ENCODE measurements at places on chromosomes 6 and 20.
A peak's percentile ranks its signal among the peaks of the same experiment; 100 is the strongest.

DNA sequence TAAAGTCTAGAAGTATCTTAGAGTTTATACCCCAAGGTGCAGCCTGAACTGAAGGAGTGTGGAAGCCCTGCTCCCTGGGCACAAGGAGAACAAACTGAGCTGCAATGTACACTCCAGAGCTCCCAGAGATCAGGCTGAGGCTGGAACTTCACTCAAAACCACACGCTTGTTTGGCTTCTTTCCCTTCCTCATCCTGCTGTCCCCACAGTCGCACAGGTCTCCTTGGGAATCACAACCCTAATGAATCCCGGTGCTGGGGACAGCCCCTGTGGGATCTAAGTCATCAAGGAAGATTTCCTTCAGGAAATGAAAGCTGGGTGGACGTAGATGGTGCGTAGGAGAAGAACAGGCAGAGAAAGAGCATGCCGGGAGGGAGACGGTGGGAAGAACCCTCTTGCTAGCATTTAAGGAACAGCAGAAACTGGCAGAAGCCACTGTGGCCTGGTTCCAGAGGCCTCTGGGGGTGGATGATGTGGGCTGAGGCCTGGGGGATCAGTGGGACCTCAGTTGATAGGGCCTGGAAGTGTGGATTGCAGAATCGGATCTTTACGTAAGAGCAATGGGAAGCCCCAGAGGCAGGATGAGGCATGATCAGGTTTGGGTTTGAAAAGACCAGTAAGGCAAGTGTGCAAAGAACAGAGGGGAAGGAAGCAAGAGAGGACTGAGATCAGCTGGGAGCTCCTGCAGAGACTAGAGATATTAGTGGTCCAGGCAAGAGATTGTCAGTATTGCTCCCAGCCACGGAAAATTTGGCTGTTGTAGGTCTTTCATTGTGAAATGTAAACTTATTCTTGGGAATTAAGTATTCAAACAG lies 21.4 kb downstream of the CYP24A1 start:
- DNase-seq = no peak

DNA sequence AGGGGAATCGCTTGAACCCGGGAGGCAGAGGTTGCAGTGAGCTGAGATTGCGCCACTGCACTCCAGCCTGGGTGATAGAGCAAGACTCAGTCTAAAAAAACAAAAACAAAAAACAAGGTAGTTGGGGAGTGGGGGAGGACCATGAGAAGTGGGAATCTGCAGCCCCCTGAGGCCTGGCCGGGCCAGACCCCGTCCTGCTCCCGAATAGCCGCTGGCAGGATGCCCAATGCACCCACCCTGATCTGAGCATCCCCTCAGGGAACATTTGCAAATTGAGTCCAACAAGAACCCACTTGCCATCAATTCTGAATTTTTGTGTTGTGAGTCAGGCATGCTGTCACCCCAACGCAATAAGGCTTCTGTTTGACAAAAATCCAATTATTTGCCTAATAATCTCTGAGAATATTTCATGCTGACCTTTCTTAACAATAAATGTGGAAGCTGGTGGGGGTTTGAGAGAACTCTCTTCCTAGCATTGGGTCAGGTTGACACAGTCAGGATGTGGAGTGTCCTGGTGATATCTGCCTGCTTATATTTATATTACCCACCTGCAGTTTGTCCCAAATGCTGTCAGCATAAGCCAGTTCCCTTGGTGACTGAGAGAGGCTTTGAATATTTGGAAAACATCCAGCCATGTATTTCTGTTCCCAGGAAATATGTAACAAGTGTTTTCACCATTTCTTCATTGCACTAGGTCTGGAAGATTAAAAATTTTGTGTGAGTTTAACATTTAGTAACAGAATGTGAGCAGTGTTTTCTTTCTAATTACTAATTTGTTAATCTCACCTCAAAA lies 28.4 kb upstream of the FRMD1 start:
- DNase-seq = no peak

GRCh38 chr6:160238761-160239751 lies 19.6 kb downstream of the SLC22A2 start:
- no peak for DNase-seq

GRCh38 chr6:80005406-80005805 lies 957 bp downstream of the TTK start:
- DNase-seq = no peak

DNA sequence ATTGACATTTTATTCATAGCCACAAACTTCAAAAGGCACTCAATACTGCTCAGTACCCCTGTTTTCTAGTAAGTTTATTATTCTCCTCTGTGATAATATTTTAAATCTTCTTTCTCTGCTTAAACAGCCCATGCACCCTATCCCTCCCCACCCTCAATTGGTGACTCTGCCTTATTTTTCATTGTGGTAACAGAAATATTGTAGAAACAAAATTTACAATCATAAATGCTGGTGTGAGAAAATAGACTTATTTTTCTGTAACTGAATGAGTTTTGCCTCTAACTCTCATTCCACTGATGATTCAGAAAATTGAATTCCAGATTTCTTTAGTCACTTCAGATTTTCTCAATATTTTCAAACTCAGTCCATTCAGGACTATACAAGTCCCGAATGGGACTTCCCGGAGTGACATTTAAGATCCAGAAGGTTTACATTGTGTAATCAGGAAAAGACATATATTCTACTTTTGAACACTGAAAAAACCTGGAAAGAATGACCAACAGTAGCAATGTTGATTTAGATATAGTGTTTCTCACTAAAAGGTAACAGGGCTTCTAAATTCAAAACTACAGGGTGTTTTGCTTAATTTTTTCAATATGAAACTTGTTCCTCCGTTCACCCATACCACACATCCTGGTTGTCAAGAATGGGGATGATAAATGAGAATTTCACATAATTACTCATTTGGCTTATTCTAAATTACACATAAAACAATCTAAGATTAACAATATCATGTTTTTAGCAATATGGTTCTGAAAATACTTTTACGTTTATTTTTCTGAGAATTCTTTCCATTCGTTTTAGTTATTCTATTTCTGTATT lies 34.8 kb upstream of the UST start:
- DNase-seq = no peak

DNA sequence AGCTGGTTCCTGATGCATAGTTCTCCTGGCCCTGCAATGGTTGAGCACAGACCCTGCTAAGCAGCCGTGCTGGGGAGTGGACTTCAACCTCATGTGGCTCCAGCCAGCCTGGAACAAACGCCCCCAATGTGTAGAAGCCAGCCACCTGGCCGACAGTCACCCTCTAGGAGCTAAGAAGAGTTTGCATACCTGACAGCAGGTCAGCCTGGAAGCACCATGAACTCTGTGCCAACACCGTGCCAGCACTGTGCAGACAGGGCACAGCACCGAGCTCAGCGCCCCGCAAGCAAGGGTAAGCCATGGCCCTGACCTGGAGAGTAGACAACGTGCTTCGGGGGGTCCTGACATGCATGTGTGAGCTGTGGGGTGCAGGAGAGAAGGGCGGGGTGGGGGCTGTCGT lies 356.3 kb downstream of the ZFAND3 start:
- no peak for DNase-seq

- no peak for DNase-seq
Observed at GRCh38 chr6:16706911-16707783, 54.1 kb downstream of the ATXN1 start.

- DNase-seq = no peak
Observed at GRCh38 chr6:125302840-125303511, 1.2 kb upstream of the HDDC2 start.

DNA sequence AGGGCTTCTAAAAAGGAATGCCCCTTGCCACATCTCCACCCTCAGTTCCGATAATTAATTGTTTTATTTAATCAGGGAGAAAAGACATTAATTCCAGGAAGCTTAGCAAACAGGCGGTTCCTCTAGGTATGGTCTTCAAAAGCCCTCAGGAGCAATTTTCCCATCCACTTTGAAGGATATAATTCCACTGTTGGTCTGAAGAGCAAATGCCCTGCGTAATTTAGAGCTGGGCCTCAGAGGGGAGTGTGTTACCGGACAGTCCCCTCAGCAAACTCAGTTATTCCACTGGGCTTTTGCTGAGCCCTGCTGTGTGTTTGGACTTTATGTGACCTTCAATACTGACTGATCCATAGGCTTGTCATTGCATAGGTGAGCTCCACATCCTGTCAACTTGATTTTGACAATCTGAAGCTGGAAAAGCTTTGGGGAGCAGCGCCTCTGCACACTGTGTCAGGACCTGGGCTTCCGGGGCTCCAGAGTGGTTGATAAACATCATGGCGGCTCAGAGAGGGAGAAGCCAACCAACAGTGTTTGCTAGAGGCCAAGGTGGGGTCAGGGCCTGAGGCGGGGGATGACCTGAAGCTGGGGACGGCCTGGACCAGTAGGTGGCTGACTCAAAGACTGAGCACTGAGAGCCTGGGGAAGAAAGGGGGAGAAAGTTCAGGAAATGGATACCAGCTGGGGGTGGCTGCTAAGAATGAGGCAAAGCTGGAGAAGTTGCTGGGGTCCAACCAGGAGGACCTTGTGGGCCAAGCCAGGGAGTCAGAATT lies 43.5 kb downstream of the PPP1R14C start:
- no peak for DNase-seq

DNA sequence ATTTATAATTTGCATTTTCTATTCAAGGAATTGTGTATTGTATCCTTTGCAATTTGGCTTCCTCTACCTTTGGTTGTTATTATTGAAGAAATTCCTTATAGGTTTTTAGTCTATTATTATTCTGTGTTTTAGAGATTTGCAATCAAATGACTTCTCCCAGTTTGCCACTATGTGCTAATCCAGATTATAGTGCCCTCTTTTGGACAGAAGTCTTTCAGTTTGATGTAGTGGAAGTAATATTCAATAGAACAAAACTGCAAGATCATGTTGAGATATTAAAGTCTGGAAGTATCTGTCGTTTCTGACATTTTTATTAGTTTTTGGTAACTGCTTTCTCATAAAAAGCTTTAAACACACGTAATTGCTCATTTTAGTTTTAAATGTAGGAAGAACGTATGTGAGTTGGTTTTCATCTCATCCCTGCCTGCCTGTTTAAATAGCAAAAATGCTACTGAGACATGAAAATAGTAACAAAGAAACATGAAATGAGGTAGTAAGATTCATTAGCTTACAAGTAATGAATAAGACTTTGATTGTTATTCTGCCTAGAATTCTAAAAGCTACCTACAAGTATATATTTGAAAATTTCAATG lies 72.8 kb downstream of the RTN4IP1 start:
- DNase-seq = peak; percentile 12

GRCh38 chr20:8532169-8532568 lies 400.1 kb downstream of the PLCB1 start:
- no peak for DNase-seq

DNA sequence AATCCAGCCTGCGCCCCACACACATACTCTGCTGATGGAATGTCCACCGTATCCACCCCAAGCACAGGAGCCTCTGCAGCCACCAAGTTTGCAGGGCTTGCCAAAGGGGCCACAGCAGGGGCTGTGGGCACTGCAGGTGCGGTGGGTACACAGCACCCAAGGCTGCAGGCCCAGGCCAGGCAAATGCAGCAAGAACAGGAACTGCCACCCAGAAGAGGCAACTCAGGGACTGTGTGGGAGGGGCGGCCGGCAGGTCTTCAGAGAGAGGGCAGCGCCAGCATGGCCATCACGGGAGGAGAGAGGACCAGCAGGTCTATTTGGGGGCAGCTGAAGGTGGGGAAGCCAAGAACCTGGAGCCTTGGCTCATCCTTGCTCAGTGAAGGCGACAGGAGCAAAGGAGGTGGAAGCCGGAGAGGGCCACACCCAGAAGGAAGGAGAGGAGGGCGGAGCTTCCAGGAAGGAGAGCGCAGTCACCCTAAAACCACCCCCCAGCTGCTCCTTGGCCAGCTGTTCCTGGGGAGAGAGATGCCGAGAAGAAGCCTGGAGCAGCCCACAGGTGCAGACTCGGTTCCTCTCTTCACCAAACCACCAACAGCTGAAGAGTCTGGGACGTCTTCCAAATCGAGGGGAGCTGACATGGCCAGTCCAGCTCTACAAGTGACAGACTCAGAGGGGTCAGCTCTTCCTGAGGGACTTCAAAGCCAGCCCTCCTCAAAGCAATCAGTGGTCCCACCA lies 265.1 kb upstream of the CDYL start:
- DNase-seq = no peak

GRCh38 chr6:170186006-170186935 lies 104.6 kb downstream of the DLL1 start:
- no peak for DNase-seq

DNA sequence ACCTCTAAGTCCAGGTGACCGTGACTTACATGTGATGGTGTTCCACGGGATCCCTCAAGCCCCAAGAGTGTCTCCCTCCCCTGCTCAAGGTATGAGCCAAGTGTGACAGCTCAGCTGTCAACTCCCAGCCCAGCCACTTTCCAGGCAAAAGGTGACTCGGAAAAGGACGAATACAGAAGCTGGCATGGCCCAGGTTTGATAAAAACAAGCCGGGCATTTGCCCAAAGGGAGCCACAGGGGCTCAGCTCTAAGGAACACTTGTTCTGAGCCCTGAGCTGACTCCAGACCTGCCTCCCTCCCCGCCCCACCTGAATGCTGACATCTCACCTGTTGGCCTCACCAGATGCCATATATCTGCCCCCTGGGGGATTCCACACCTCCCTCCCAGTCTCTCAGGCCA lies 43.0 kb upstream of the BPIFA2 start:
- DNase-seq = no peak

- no peak for DNase-seq
Observed at GRCh38 chr20:58018590-58018989, 209.9 kb downstream of the ANKRD60 start.

DNA sequence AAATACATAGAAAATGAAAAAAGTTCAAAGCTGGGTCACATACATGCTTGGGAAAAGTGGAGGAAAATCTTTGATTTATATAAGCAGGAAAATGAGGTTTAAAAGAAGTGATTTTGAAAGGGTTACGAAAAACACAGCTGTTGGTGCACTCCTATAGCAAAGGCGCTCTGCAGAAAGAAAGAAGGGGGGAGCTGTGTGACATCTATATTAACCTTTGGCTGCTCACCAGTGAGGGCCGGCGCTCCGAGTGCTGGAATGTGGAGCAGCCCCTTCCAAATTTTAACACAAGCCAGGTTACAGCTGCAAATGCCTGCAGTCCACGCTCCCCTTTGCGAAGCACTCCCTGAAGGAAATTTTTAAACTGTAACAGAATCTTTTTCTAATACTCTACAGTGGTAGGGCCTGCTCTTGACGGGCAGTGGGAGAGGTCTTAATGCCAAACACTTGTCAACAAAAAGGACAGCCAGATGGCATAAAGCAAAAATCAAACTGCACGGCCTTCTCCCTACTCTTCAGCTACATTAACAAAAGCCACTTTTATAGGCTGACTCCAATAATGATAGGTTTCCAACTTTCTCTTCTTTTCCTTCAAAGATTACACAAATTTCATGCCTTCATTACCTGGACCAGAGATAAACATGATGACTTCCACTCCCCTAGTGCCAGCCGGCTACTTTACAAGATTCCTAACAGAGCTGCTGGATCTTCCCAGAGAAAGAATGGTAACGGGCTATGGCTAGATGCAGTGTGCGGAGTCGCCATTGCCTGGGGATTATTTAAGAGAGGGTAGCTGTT lies 4.8 kb downstream of the BMP7 start:
- DNase-seq = no peak

GRCh38 chr6:25336996-25337395 lies 57.8 kb downstream of the CARMIL1 start:
- DNase-seq = no peak

- DNase-seq = no peak
Observed at GRCh38 chr6:33273129-33273923, 1.5 kb downstream of the RPS18 start.

- no peak for DNase-seq
Observed at GRCh38 chr6:87944541-87944954, 103.1 kb upstream of the SPACA1 start.
